Activated T-cell treated with anti-CD3 and anti-CD28 coated beads, Interleukin-2, amount 50 U/mL, for 24 hours (primary cell): ENCODE measurements at places on chromosomes 7 and 10.

- no peak for DNase-seq
- H3K4me3 ChIP-seq, result no peak overlapping the region
- H3K36me3 ChIP-seq, result no peaks in the 10 kb centered on the region
- no peaks in the 10 kb centered on the region for H3K4me1 ChIP-seq
- H3K27me3 ChIP-seq, result peaks cover 11% of the 10 kb centered on the region
- no peak overlapping the region for H3K27ac ChIP-seq
These were observed 404.2 kb downstream of the SDK1 start for GRCh38 chr7:3705258-3705657.

- no peak for DNase-seq
- H3K27ac ChIP-seq, result no peak overlapping the region
- no peaks in the 10 kb centered on the region for H3K27me3 ChIP-seq
- no peaks in the 10 kb centered on the region for H3K36me3 ChIP-seq
These were observed 87.3 kb downstream of the PPP1R3A start for GRCh38 chr7:113831556-113831955.

DNA sequence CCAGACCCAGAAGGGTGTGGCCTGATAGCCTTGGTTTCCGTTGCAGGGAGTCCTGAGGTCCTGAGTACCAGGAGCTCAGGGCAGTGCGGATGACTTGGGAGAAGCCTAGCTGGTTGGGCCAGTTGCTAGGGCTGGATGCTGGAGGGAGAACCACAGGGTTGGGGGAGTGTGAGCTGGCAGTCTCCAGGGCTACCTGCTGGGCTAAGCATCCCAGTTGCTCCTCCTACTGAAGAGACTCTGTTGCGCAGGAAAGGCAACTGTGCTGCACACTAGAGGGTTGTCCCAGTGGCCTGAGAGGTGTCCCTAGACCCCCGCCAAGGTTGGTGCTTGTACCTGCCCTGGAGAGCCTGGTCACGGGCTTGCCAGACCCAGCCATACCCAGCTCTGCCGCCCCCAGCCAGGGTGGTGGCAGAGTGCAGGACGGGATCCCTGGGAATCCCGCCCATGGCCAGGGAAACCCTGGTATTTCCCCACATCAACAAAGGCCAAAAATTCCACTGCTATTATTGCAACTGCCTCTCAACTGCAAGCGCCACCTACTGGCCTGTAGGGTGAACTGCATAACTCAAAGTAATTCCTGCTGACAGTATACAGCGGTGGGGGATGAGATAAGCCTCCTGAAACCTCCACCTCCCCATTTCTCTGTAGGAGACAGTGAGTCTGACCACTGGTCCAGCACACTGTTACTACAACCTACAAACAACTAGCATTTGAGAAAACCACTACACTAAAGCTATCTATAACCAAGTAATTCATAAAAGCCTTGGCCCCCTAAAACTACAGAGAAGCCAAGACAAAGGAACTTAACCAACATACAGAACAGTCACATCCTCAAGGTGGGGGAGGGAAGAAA, 67.6 kb upstream of the DDC start:
- peaks cover 2% of the 10 kb centered on the region for H3K27me3 ChIP-seq
- H3K4me3 ChIP-seq, result no peak overlapping the region
- no peak overlapping the region for H3K27ac ChIP-seq
- DNase-seq, result peak; percentile 67

DNA sequence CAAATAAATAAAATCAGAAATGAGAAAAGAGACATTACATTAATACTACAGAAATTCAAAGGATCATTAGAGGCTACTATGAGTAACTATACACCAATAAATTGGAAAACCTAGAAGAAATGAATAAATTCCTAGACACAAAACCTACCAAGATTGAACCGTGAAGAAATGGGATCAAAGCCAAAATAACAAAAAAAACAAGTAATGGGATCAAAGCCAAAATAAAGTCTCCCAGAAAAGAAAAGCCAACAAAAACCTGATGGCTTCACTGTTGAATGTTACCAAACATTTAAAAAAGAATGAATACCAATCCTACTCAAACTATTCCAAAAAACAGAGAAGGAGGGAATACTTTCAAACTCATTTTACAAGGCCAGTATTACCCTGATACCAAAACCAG, 20.0 kb downstream of the GSDME start:
- peaks cover 22% of the 10 kb centered on the region for H3K27me3 ChIP-seq
- H3K36me3 ChIP-seq, result no peaks in the 10 kb centered on the region
- H3K4me1 ChIP-seq, result no peaks in the 10 kb centered on the region

DNA sequence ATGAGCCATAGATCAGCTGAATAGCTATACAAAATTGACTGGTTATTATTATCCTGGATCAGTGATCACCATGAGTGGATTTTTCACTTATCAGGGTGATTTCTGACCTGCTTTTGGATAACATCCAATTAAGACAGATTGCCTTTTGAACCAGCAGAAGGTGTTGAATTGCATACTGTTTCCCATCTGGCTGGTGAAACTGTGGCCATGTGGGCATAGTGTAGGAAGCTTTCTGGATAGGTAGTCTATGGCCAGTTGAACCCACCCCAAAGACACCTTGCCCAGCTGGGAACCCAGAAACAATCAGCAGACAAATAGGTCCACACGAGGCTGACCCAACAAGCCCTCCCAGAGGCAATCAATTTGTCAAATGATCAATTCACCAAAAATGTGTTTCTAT, 29.3 kb downstream of the DNAJC12 start:
- H3K36me3 ChIP-seq, result no peaks in the 10 kb centered on the region
- H3K27ac ChIP-seq, result no peak overlapping the region
- no peak overlapping the region for H3K4me3 ChIP-seq
- H3K27me3 ChIP-seq, result peaks cover 11% of the 10 kb centered on the region

DNA sequence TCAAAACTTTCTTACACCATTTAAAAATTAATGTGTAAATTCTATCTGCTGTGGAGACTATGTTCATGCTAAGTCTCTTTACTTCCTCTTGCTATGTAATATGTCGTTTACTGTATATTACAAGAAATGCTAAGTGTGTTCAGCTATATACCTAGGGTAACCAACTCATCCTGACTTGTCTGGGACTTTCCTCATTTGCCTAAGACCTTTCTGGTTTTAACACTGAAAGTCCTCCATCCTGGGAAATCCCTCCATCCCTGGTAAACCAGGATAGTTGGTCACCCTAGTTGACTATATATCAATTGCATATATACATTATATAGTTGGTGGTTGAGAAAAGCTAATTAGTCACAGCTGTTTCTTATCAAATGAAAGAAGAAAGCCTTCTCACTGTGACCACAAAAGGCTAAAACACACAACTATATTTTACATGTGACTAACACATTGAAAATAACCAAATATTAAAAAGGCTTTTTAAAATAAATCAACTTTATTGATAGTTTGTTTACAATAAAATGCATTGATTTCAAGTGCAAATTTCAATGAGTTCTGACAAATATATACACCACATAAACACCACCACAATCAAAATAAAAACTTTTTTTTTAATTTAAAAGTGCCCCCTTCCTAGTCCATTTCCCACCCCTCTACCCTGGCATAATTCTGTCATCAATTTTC, 167.7 kb upstream of the INHBA start:
- H3K27me3 ChIP-seq, result peaks cover 68% of the 10 kb centered on the region
- H3K36me3 ChIP-seq, result no peaks in the 10 kb centered on the region
- H3K4me3 ChIP-seq, result no peak overlapping the region
- H3K4me1 ChIP-seq, result peaks cover 44% of the 10 kb centered on the region
